Stimulated activated CD8-positive, alpha-beta memory T cell treated with anti-CD3 and anti-CD28 coated beads, Interleukin-4, amount 100 ng/mL, for 48 hours (primary cell): ENCODE measurements at places on chromosomes 2 and 18.
A peak's percentile ranks its signal among the peaks of the same experiment; 100 is the strongest.

DNA sequence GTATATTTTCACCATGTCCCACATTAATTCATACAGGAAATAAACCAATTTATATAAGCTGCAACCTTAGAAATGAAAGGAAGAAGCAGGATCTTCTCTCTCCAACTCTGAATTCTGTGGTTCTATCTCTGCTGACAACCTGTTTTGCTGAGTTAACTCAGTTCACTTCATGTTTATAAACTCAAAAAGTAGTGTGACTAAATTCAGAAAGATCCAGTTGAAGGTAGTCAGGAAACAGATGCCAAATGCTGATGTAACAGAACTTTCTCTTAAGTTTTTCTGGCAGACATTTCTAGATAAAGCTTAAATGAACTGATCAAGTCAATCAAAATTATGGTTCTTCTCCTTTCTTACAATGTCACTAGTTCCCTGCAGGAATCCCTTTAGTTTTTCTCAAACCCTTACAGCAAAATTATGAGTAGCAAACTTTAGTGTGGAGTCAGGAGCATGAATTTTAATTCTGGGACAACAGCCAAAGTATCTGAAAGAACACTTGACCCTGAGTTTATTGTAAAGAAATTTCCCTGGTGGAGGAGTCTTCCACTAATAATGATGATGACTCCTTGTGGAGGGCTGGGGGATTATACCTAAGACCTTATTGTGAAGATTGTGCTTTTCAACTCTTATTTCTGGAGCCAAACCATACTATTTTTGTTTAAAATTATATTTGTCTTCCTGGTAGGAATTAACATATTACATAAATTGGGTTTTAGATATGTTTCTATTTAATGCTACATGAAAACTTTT lies 216.9 kb downstream of the MYO3B start:
- DNase-seq: no peak

DNA sequence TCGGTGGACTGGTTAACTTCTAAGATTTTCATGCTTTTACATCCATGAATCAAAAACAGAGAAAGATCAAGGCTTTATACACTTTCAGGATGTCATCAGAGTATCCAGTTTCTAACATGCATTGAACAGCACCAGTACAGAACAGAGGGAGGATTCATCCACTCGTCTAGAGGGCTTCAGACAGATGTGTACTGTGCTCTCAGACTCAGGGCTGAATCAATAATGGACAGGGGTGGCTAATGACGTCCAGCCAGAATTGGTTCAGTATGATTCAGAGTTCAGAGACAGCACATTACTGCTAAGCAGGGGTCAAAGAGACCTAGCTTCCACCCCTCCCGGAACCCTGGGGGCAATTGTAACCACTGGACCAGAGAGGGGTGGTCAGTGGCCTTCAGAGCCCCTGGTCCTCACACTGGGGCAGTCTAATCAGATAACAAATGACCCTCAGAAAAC lies 37.3 kb downstream of the RNU4ATAC start:
- DNase-seq: no peak

DNA sequence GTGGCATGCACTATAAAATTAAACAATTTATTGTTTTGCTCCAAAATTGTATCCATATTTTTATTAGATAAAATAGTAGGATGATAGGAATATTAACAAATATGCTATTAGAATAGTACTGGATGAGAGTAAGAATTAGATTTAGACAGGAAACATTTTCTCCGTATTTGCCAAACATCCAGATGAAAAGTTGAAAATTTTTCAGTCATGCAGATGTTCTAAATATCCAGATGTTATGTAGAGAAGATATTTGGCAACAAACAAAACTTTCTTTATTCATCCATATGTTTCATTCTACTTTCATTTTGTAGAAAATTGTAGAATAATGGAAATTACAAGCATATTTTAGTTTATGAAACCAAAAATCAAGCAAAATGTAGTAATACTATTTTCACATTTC lies 45.2 kb upstream of the NEUROD1 start:
- DNase-seq: no peak

- DNase-seq: no peak
These were observed 969.1 kb upstream of the CDH2 start for GRCh38 chr18:29146068-29146467.

DNA sequence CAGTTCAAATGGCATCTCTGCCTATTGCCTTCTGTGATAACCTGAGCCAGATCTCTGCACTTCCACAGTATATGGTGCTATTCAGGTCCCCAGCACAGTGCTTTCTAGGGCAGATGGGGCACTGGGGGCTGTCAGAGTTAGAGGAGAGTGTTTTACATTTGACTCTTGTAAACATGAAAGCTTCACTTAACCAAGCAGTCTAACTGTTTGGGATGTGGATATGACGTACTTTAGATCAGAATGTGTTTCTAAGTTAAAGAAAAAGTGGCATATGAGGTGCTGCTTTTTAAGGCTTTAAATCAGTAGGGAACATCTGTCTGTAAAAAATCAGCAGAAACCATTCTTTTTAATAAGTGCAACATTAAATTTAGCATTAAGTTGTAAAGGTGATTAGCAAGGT lies 75.7 kb downstream of the MYO1B start:
- DNase-seq: no peak

DNA sequence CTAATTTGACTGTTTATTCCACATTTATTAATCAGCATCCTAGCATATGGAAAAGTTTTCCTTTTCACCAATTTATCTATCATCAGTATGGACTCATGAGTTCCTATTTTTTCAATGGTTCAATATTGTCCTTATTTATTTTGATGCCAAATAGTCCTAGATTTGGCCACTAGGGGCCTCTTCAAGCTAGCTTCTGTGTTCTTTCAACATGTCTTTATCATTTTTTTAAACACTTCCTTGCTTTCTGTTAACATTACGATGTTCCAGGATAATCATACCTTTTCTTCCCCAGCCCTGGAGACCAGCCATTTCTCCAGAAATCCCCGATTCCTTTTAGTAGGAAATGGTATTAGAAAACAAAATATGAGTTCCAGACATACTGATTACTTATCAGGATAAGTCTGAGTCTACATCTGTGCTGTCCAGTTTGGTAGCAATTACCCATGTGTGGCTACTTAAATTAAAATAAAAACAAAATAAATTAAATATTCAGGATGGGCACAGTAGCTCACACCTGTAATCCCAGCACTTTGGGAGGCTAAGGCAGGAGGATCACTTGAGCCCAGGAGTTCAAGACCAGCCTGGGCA lies 70.6 kb downstream of the RPE start:
- DNase-seq: no peak

DNA sequence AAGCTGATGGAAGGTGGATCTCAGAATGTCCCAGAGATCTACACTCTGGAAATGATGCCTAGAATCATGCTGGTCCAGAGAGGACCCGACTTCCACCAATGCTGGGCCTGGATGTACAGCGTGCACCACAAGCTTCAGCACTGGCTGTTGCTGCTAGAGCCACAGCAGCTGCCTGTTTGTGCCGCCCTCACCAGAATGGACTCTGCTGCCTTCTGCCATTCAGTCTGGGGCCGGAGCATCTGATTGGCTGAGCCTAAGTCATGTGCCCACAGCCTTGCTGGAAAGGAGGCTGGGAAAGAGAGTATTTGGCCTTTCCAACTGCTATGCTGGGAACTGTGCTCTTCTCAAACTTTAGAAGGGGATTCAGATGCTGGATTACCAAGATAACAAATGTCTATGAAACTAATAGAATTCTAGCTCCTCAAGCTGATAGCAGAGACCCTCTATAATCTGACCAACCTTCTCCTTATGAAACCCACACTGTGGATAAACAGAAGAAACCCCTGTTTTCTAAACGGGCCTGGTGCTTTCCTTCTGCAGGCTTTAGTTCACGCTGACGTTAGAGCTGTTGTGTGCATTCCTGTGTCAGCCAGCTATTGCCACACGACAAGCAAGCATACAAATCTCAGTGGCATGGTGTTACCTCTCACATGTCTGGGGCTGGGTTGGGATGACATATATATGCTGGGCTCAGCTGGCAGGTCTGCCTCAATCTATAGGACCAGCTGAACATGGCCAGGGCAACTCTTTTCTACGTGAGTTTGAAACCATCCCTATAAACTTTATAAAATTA lies 4.1 kb upstream of the LOXHD1 start:
- no peak for DNase-seq

- DNase-seq: no peak
These were observed 93.7 kb downstream of the DYNAP start for GRCh38 chr18:54684784-54685183.

GRCh38 chr2:67002618-67003371 lies 394.3 kb upstream of the ETAA1 start:
- DNase-seq: no peak

- no peak for DNase-seq
These were observed 236.5 kb downstream of the CELF4 start for GRCh38 chr18:37328946-37329719.

GRCh38 chr18:62324917-62325805 lies at the start of gene TNFRSF11A:
TNFRSF11A (plus strand) TSS chr18:62325310; CDS start chr18:62325353, 43 bp downstream.
- peak; percentile 82 for DNase-seq

- no peak for DNase-seq
These were observed 20.9 kb upstream of the NEDD4L start for GRCh38 chr18:58023108-58023507.

DNA sequence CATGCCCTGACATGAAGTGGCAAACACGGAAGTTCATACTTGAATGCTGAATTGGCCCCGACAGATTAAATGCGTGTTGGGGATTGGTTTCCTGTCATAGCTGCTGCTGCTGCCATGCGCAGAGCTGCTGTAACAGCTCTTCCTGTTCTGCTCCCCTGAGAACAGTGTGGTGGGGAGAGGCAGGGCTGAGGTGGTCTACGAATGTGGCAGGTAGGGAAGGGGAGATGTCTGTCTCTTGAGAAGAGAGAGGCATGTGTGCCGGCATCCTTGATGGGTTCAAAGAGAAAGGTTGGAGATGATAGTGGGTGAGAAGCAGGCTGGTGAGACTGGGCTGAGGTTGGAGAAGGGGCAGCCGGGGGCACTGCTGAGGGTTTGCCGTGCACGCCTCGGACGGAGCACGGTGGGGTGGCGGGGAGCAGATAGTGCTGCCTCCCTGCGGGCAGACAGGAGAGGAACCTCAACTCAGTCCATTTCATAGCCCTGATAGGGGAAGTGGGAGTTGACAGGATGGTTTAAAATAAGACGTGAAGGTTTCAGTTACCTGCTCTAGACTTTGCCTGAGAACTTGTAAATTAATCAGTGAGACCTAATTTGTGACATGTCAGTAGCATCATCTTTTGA lies 46.1 kb downstream of the TMEM185B start:
- peak; percentile 84 for DNase-seq
